ENCODE measurements at places on chromosomes 1 and 21.

- no peak for DNase-seq
Measured at GRCh38 chr21:33993286-33994231, 78.0 kb upstream of the ATP5PO start.

GRCh38 chr1:187871177-187871845 is 1042.6 kb downstream of the PLA2G4A start:
- peak; percentile 2 for DNase-seq

DNA sequence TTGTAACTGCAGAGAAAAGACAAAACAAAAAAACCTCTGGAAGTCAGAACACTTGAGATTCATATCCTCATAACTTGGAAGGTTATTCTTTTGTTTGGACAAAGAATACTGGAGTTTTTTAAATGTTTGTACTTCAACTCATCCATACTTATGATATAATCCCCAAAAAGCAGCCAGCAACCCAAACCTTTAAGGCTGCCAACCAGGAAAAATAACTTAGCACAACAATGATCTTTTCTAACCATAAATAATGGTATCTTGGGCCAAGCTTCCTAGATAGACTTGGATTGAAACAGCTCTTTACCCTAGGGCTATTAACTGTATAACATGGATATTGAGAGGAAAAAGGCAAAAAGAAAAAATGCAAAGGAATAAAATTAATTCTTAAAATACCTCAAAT is 335.1 kb downstream of the LTN1 start:
- DNase-seq: no peak

DNA sequence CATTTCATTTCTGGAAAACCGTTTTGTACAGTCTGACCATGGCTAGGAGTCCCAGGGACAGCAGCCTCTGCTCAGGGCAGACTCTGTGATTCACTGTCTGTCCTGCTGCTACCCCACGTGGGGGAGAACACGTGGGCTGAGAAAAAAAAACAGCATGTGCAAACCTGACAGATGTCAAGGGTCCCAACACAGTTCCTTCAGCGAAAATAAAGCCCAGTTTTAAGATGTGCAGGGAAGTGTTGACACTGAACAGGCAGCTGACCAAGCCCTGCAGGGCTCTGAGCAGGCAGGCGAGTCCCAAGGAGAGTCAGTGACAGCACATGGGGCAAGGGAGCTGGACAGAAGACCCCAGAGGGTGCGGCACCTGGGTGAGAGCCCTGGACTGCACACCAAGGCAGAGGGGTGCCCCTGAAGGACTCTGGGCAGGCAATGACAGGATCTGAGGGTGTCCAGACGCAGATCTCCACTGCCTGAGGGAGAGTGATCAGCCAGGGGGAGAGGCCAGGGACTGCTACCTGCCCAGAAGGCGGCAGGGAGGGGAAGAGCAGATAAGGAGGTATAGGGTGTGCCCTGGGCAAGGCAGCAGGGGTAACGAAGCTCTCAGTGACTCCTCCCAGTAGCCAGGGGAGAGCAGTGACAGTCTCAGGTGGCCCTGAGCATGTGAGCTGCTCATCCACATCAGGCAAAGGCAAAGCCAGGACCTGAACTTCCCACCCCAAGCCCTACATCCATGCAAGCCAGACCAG is 5.1 kb upstream of the SPATC1L start:
- DNase-seq: peak; percentile 44

DNA sequence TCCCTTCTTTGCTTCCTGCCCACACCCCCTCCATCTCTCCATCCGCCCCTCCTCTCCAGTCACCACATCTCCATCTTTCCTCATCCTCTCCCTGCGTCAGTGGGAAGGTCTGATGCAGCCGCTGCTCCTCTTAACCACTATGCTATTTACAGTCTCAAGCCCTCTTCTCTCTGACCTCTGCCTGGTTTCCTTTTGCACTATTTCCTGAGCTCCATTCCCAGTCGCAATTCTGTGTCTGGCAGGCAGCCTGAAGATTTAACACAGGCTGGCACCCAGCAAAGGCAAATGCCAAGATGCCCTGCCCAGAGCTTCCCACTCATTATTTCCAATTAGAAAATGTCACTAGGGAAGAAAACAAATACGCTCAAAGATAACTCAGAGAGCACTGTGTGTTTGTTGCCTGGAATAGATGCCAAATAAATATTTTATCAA is 89.6 kb upstream of the LPGAT1 start:
- DNase-seq: peak; percentile 27

DNA sequence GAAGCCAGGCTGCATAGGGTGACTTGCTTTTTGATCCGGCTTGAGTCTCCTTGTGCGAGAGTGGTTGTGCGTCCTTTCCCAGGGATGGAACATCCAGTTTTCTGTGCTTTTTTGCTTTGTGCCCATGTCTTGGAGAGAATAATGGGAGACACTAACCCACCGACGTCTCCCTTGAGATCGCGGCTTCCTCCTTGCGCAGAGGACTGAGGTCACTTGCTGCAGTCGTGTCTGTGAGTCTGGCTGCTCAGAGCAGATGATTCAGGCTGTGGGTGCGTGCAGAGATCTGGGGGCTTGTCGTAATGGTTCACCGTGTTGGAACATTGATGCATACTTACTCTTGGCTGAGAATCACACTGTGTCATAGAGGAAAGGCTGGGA is 164.5 kb upstream of the CACNA1E start:
- peak; percentile 21 for DNase-seq

DNA sequence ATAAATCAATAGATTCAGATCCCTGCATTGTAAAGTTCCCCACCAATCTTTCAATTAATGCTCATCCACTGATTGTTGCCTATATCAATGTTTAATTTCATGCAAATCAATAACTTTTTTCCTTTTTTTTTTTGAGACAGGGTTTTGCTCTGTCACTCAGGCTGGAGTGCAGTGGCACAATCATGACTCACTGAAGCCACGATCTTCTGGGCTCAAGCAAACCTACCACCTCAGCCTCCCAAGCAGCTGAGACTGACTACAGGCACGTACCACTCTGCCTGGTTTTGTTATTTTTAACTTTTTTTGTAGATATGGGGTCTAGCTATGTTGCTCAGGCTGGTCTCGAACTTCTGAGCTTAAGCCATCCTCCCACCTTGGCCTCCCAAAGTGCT is 25.7 kb downstream of the DIO1 start:
- DNase-seq: peak; percentile 23

DNA sequence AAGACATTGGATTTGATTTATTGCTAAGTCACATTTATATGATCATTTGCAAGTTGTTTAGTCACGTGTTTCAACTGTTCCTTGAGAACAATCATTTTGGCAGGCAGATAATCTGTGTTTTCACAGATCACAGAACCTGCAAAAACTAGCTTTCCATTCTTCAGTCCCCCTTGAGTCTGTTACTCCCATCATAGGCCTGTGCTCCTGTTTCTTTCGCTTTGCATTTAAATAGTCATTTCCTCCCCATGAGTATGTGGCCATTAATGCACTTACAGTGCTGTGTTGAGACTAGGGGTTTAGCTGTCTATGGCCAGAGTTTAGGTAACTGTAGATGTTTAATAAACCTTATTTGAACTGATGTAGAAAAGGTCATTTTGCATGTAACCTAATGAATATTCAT is 214.5 kb downstream of the PATJ start:
- DNase-seq: no peak

DNA sequence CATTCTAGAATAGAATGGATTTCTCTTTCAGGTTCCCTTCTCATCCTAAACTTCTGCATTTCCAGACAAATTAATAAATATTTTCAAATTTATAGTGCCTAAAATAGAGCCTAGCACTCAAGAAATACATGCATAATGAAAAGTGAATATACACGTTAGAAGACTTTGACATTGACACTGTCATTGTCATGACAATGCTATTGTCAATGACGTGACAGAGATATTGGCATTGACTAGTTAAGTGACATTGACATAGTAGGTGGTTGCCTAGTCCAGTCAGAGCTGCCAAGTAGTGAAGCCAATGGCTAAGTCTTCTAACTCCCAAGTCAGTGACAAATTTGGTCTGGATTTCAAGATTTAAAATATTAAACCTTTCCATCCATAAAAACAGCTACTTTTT is 410.5 kb downstream of the LMO4 start:
- DNase-seq: no peak

- DNase-seq: no peak
Measured at GRCh38 chr1:21242846-21243245, 47.4 kb downstream of the ECE1 start.

DNA sequence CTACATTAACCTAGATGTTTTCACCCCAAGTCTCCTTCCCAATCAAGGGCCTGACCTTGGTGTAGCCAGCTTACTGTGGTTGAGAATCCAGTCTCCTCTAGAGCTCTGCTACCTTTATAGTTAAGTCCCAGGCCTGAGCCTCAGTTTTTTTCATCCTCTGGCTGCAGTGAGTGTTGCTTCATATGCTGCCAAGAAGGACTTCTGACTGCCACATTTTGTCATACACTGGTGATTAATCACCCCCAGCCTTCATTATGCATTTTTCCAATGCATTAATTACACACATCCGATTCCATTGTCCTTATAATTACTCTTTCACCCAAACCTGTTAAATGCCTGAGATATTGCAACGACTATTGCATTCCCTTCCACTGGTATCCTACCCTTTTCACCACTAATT is 66.3 kb upstream of the FGGY start:
- no peak for DNase-seq

- no peak for DNase-seq
Measured at GRCh38 chr1:54277451-54278341, 77.7 kb downstream of the MRPL37 start.

GRCh38 chr1:206909161-206909882 is 12.1 kb downstream of the IL24 start:
- no peak for DNase-seq

DNA sequence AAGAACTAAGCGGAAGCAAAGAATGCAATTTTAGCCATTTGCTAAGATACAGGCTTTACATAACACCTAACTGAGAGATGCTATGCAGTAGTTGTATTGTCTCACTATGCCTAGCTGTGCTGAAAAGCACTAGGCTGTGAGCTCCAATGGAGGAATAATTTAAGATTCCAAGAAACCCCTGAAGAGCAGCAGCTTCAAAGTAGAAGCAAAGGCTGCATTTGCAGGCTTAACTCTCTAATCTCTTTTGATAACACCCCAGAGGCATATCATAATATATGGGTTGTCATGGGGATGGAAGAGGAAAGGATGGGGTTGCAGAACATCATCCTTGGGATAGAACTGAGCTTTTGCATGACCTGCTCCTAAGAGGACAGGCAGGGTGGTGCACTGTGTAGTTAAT is 102.0 kb downstream of the ERG start:
- DNase-seq: no peak

- DNase-seq: no peak
Measured at GRCh38 chr1:177591155-177591554, 378.7 kb downstream of the SEC16B start.

- DNase-seq: no peak
Measured at GRCh38 chr1:89980605-89981004, 14.3 kb upstream of the ZNF326 start.

- no peak for DNase-seq
Measured at GRCh38 chr1:214435867-214436266, 115.5 kb downstream of the PTPN14 start.

DNA sequence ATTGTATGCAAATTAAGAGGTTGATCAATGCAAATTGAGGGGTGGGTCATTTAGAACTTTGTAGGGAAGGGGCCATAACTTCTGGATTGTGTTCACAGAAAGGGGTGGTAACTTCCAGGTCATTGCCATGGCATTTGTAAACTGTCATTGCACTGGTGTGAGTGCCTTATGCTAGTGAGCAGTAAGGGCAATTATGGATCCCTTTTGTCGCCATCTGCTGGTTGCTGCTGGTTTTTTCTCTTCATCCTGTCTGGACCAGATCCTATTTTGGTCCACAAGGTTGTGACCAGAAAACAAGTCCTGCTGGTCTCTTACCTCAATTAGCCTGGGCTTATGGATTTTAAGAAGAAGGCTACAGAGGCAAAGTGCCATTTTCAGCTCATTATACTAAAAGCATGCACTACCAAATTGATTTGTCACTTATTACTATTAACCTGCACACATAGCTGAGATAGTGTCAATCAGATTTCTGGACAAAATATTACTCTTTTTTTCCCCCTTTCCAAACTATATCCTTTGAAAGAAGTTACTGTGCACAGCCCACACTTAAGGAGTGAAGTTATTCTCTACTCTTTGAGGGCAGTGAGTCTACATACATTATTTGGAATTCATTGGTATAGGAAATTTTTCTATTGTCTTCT is 196.2 kb downstream of the ZC3H11B start:
- peak; percentile 45 for DNase-seq

GRCh38 chr1:57761628-57762027 is 337.8 kb upstream of the DAB1 start:
- no peak for DNase-seq

- DNase-seq: no peak
Measured at GRCh38 chr1:70906800-70907199, 140.8 kb downstream of the PTGER3 start.

DNA sequence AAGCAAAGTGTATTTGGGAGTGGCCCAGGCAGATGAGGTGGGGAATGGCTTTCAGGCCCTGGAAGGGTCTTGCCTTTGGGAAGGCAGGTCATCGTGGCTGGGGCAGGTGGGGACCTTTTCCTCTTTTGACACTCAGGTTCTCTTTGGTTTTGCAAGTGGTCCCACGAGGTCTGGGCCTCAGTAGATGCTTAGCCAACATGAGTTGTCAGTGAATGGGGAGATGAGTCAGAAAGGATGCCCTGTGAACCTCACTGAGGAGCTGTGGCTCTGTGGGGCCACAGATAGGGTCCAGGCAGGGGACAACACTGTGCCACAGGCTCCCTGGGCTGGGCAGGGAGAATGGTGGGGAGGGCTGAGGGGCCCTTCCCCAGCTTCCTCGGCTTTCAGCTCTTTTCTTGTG is 19.0 kb downstream of the ARHGEF10L start:
- no peak for DNase-seq

DNA sequence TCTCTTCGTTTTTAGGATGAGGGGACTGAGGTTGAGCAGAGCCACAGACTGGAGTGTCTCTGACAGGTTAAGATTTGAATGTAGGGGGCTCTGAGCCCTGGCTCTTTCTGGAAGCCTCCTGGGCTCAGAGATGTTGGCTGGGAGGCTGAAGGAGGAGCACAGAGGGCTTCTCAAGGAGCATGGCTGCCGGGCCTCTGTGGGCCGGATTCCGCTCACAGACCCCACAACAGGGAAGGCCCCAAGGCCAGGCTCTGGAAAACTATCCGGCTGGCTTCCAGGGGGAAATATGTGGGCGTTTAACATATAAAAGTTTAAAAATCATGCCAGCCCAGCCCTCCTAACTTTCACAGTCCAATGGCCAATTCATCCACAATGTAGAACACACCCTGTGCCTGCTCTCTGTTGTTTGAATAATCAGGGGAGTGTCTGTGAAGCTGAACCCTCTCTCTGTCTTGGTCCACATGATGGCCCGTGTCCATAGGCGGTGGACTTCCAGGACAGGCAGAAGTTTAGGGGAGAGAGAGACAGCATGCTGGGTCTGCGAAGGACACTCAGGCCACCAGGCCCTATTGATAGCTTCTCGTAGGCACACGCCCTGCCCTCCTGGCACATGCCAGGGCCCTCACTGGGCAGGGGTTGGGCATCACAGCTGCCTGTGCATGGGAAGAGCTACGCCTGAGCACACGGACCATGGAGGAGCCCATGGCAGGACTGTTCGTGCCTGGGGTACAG is 10.8 kb downstream of the OBSCN start:
- DNase-seq: no peak

DNA sequence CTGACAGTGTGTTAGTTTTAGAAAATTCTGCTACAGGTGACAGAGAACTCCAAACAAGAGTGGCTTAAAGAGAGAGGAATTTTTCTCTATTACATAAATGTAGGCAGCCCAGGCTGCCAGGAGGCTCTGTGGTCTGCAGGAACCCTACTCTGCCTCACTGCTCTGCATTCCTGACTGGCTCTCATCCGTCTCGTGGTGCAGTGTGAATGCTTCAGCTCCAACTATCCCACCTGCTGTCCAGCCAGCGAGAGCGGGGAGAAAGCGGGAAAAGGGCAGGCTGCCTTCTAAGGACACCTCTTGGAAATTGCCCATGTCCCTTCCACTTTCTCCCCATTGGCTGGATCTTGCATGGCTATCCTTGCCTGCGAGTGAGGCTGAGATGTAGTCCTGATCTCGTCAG is 131.3 kb downstream of the PEX14 start:
- no peak for DNase-seq

Measured in fibroblast of upper back skin (primary cell).